A549 treated with DMSO at 1 μM for 4 hours (cell line): ENCODE measurements at places on chromosomes 12 and 14. TPM values are rescaled to one million over a fixed set of nuclear protein-coding genes. Genes with fewer than 3 reads are reported as not detected.

The SPX gene
- 1.5 to 3.4 TPM (median 2.3 TPM) in 5 replicates for total RNA-seq

The GSC gene
- 0.27 to 0.55 TPM (median 0.37 TPM) in 5 replicates for total RNA-seq

The PLEKHD1 gene
- total RNA-seq: 0.02 to 0.07 TPM (median 0.04 TPM) in 4 of 5 replicates, not detected in the other

The PROX2 gene
- total RNA-seq: not detected in 5 replicates

The FSCB gene
- total RNA-seq: not detected in 5 replicates

The RNASE3 gene
- not detected in 5 replicates for total RNA-seq

The CCDC175 gene
- not detected in 5 replicates for total RNA-seq

The FAM216A gene
- total RNA-seq: 16.4 to 23.2 TPM (median 20.8 TPM) in 5 replicates
